ENCODE measurements at places on chromosomes 13 and 19.
A peak's percentile ranks its signal among the peaks of the same experiment; 100 is the strongest.

GRCh38 chr19:28948566-28948965, 264.4 kb downstream of the UQCRFS1 start:
- no peak for DNase-seq

- no peak for DNase-seq
These were observed 6.5 kb downstream of the ZNF426 start for GRCh38 chr19:9531933-9532332.

DNA sequence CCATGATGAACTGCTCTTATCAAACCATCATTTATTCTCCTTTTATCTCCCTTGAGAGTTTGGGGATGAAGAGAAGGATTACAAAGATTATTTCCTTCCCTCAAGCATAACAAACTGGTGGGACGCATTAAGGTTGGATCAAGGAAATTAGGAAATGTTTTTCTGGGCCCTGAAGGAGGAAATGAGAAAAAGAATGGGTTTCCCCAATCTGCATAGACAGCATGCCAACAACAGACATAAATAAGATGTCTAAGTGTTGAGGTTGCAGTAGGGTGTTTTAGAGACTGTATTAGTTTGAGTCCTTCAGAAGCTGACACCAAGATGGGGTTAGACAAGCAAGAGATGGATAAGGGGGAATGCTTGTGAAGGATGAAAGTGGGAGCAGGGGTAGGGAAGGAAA, 7.3 kb downstream of the EPSTI1 start:
- no peak for DNase-seq

- DNase-seq, result no peak
These were observed at the start of gene FBXO27 for GRCh38 chr19:39032063-39032918. Gene FBXO27 (minus strand): TSS chr19:39032549. CDS start chr19:39032227, 322 bp downstream.

DNA sequence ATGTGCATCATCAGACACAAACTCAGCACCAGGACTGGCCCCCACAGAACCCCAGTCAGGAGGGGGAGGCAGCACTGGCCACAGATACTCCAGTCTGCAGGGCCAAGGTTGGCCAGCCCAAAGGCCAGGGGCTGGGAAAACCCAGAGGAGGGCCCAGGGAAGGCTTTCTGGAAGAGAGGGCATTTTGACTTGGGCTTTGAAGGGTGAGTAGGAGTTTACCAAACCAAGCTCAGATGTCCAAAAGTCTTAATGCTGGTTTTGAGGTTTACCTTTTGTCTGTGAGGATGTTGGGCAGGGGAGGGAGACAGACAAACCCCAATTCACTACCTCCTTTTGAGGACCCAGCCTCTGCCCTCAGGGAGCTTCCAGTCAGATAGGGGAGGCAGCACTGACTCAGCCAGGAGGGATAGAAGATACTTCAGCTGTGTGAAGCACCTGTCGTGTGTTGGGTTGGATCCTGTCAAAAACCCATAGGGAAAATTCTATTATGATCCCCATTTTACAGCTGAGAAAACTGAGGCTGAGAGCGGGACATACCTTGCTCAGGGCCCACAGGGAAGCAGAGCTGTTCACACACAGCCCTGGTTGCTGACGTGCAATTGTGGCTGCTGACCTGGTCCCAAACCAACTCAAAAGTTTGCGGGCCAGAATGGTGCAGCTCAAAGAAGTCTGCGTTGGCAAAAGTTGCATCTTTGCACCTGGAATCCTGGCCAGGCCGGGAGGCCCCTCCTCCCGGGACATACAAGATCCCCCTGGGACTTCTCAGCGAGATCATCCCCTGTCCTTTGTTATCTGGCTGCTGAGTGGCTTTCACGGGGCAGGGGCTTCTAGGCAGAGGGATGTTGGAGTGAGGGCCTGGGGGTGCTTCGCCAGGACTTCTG, 13.1 kb downstream of the CILP2 start:
- no peak for DNase-seq

- peak; percentile 2 for DNase-seq
These were observed 1699.4 kb downstream of the PCDH9 start for GRCh38 chr13:65530688-65531087.

DNA sequence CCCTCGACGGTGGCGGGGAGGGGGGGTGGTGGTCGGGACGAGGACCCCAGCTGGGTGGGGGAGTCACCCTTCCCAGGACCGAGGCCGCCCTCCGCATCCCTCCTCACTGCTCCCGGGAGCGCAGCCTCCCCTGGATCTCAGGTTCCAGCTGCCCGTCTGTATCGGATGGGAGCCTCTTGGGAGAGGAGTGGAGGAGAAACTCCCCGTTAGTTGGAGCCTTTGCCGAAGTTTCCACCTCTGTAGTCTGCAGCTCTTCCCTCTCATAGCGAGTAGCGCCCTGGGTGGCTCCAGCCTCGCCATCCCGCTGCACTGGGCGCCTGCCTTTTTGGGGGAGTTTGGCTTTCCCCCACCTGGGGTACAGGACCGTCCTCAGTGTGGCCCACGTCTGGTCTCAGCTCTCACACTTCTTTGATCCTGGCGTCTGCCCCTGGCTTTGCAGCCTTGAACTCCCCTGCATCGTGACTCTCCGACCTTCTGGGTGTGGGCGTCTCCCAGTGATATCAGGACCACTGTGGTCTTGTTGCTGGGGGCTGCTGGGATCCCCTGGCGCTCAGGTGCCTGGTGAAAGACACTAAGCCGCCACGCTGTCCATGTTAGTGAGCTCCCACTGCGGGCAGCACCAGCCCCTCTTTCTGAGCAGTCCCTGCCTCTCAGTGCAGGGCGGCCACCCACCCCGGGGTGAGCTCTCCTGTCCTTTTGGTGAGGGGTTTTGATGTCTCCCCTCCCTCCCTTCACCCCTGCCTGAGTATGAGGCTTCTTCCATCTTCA, 1.1 kb downstream of the CNOT3 start:
- no peak for DNase-seq

DNA sequence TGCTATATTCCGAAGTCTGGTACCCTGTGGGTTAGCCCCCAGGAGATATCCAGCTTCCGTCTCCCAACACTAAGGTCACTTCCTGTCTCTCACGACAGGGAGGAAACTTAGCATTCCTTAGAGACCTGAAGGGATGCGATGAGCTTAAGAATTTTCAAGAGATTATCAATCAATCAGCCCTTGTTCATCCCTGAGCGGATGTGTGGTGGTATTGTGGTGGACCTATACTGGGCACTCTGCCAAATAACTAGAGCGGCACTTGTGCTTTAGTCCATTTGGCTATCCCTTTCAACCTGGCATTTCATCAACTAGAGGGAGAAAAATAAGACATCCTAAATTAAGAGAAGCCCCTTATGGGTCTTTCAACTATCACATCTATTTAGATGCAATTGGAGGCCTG, 30.9 kb upstream of the ZNF562 start:
- DNase-seq, result no peak

- DNase-seq, result peak; percentile 22
These were observed 262.4 kb upstream of the SPRY2 start for GRCh38 chr13:80603351-80603750.

GRCh38 chr13:43132911-43133310, 109.5 kb downstream of the DNAJC15 start:
- no peak for DNase-seq
